Foreskin keratinocyte (primary cell): ENCODE measurements at places on chromosomes 11 and 22.

GRCh38 chr11:61488651-61489291 lies 19.8 kb upstream of the LRRC10B start:
- DNase-seq = no peak

GRCh38 chr22:20852076-20852475 lies 6.5 kb downstream of the PI4KA start:
- no peak for DNase-seq

DNA sequence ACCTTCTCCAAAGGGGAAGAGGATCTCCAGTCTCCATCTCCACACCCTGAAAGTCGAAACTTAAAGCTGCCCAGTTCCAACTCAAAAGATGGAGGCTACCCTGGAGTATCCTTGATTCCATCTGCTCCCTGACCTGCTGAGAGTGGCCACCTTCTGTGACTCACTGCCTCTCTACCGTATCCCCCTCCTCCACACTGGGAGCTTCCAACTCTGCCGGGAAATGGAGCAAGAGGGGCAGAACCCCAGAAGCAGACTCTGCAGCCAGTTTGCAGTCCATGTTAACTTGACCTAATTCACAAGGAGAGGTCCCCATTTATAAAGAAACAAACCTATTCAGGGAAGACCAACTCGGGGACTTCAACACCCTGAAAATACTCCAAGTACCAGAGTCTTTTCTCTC lies 22.0 kb upstream of the IRAG1 start:
- DNase-seq = no peak

DNA sequence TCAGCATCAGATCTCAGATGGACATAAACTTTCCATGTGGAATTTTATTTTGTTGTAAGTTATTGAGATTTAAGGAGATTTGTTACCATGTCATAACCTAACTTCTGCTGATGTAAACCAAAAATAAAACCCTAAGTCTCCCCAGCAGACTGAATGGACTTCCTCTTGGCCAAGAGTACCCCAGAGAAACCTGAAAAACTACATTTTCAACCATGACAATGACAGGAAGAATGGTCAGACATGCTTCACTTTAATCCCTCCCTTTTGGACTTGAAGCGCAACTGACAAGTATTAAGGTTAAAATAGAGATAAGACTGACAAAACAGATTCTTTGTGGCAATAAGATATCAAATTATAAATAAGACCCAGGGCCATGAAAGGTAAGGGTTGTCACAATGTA lies 579.7 kb upstream of the RAG2 start:
- DNase-seq = no peak

GRCh38 chr11:61967924-61968757 lies 707 bp upstream of the FTH1 start:
- no peak for DNase-seq
